AG04450 (cell line): ENCODE measurements at places on chromosomes 1 and 21. TPM values are rescaled to one million over a fixed set of nuclear protein-coding genes. Genes with fewer than 3 reads are reported as not detected.

GRCh38 chr1:151968058-151968457 is 25.6 kb downstream of the S100A10 start:
- no peak for DNase-seq

GRCh38 chr1:197171531-197171930 is 25.1 kb upstream of the ASPM start:
- no peak for DNase-seq

The ELF3 gene
- polyA plus RNA-seq: 0.12 and 0.72 TPM in 2 replicates

The ADAM30 gene
- polyA plus RNA-seq: not detected in 2 replicates

- no peak for DNase-seq
Measured at GRCh38 chr1:178137238-178137637, 43.3 kb downstream of the RASAL2 start.
